Stimulated activated CD4-positive, alpha-beta T cell treated with anti-CD3 and anti-CD28 coated beads, Interleukin-15, amount 100 ng/mL, for 48 hours (primary cell): ENCODE measurements at places on chromosomes 11 and 22.

- DNase-seq, result no peak
Observed at GRCh38 chr11:1238767-1239595, 16.1 kb downstream of the MUC5B start.

DNA sequence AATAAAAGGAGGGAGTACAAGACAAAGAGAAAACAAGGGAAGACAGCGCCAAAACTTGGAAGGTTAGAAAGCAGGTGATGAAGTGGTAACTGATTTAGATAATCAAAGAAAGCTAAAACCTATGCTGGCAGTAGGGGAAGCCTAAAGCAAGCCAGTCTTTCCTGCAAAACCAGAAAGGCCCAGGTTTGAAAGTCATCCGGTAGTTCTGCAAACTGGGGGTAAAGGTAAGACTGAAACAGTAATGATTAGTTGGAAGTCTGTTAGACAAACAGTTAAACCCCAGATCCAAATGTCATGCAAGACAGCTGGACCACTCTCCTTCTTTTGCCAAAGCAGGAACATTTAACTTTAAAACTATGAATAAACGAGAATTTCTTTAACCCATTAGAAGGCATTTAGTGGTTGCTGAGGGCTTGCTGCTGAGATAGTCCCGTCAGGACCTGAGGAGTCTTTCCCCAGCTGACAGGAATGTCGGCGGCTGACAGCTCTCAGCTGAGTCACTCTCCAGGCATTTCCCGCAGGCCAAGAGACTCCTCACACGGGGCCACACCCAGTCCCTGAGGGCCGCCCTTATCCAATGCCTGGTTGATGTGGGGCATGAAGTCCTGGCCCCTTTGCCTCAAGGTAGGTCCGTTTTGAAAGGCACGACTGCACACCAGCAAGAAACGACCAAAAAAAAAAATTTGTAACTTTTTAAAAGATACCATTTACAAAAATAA lies 36.3 kb upstream of the CFAP300 start:
- no peak for DNase-seq

- DNase-seq, result no peak
Observed at GRCh38 chr11:17294033-17294432, 17.5 kb downstream of the NUCB2 start.

DNA sequence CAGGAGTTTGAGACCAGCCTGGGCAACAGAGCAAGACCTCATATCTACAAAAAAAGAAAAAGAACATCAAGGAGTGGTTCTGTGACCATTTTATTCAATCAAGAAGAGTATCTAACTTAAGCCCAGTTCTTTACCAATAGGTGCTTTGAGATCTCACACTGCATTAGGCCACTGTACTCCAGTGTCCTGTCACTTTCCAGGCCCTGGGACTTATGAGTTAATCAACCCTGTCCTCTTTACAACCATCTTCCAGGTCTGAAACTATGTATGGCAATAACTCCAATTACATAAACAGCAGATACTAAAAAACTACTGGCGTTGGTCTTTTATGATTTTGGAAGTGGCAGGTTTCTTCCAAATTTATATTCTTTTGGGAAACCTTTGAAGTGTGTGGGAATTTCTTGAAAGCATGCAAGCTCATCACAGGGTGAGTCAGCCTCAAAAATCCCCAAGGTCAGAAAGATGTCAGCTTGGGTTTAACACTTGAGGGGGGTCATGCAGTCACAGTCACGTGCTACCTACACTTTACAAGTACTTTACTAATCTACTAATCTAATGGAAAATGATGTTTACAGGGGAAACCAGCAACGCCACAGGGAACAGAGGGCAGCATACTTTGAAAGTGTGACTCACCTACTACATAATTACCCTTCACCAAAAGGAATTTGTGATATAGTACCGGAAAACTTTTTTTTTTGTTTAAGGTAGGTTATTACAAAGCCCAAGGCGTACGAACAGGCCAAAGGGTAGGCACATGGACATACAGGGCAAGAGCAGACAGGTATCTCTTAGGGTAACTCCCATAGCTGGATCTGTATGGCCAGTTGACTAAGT lies 15.6 kb downstream of the PISD start:
- DNase-seq, result no peak

DNA sequence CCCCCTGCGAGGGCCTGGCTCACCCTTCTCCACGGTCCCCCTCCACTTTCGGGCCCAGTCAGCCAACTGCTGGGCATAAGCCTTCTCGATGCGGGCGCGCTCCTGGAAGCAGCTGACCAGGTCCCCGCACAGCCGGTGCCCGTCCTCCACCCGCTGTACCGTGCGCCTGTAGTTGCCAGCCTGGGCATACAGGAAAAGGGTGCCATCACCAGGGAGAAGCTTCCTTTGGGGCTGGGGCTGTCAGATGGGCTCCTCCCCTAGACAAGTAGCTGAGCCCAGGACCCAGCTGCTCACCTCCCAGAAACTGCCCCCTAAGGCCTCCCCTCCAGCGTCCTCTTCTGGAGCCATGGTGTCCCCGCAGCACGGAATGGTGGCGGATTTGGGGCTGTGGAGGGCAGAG lies 3.9 kb downstream of the PACSIN3 start:
- no peak for DNase-seq

GRCh38 chr11:83011333-83012167 lies 60.1 kb downstream of the RAB30 start:
- DNase-seq, result no peak

DNA sequence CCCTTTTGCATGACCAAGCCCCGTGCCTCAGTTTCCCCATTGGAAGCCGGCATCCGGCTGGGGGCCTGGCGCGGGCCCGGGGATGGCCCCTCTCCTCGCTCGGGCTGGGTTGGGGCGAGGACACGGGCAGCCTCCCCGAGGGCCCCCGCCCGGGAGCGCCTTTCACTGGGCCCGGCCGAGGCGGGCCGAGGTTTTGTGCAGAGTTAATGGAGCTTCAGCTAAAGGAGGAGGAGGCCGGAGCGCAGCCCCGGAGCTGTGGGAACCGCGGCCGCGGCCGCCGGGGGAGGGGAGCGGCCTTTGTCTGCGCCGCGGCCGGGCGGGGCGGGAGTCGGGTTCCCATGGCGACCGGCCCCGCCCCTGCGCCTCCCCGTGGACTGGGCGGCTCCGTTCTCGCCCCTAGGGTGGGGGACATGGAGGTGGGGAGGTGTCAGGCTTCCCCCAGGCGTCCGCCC lies 1.4 kb upstream of the MAPK11 start:
- DNase-seq, result no peak

GRCh38 chr11:11735586-11735985 lies 106.2 kb upstream of the USP47 start:
- no peak for DNase-seq

DNA sequence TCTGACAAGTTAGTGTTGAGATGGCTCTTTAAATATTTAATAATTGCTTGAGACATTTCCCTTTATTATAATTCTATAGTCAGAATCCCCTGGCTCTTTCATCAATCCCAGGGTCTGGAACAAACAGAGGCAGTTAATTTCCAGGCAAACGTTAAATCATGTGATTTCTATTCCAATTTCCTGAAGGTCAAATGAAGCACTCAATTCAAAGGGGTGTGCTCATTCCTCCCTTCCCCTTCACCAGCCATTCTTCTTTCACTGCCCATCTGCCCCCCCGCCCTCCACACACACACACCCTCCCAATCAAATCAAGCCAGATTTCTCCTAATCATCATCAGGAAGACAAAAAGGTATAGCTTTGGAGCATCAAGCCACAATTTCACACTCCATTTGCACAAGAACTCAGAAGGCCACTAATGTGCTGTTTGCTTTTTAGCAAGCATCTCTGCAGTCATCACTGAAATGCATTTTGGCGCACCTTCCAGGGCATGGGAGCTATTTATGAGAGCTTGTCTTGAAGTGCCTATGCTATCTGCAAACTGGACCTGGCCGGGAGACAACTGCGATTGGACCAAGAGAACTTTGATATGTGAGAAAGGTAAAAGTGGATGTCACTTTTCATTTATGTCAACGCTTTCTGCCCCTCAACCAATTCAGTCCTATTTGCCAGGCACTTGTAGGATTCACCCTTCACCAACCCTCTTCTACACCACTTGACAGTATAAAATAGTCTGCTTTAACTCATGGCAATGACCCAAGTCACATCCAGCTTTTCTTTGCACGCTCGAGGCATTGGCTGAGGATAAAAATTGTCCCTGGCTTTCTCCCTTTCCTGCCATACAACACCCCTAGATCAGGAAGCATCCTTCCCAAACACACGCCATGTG lies 315.1 kb upstream of the API5 start:
- no peak for DNase-seq

DNA sequence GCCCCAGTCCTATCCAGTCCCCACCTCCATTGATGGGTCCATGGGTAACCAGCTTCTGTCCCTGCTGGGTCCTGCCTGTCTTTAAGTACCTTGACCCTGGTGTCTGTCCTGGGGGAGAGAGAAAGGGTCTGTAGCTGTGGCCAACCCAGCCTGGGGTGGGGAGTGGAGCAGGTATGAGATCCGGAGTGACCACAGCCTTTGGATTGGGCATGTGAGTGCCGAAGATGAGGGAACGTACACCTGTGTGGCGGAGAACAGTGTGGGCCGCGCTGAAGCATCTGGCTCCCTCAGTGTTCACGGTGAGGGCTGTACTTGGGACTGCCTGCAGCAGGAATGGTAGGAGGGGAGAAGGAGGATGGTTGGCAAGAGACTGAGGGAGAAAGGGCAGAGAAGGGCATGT lies 5.2 kb downstream of the ROBO3 start:
- no peak for DNase-seq

DNA sequence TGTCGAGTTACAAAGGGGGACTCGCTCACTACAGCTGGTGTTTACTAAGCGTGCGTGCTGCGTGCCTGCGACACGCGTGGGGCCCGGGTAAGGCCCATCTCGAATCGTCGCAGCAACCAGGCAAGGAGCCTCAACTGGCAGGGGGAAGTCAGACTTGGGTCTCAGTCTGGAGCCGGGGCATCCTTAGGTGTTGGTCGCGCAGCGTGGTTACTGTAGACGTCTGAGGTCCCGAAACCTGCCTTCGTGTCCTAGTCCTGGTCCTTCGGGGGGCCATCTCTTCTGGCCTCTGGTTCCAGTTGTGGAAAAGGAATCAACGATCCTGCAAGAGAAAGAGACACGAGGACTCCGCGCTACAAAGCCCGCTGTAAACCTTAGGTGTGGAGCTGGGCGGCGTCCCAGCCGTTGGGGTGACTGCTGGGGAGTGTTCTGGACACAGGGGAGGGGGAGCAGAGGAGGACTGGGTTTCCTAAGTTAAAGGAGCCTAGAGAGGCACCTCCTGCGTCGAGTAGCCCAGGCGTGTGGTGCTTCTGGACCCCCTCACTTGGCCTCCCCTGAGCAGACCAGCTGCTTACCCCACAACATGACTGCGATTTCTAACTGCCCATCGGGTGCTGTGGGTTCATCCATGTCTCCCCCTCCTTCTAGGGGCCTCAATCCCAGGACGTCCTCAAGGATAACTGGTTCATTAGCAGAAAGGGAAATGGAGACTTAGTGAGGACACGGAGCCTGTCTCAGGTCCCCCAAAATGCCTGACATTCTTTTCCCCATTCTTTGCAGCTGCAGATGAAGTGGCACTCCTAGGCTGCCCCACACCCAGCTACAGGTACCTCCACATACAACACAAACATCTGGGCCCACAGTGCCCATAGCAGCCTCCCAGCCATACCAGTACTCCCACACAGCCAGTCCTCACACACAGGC lies 4.9 kb upstream of the WNT11 start:
- DNase-seq, result no peak

GRCh38 chr11:13076961-13077360 lies 67.8 kb downstream of the RASSF10 start:
- DNase-seq, result no peak

DNA sequence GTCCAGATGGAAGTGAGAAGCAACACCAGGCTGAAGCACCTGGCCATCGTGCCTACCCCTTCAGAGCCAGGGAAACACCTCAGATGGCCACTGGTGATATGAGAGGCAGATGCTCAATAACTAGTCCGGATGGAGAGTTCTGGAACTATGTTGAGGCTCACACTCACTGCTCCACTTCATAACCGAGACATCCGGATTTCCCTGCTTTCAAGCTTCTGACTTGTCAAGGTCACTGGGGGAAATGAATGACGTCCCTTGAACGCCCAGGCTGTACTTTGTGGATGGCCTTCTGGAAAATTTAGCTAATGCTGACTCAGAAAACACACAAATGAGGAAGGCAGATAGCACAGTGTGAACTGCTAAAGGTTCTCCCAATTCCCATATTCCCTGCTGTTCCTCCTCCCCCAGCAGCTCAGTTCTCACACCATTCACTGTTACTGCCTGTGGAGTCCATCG lies at the start of gene LYVE1:
TSS of gene LYVE1 (minus strand) at position 180 of the 456 bp plus-strand sequence. CDS start at position 47, 133 bp downstream.
- DNase-seq, result no peak

DNA sequence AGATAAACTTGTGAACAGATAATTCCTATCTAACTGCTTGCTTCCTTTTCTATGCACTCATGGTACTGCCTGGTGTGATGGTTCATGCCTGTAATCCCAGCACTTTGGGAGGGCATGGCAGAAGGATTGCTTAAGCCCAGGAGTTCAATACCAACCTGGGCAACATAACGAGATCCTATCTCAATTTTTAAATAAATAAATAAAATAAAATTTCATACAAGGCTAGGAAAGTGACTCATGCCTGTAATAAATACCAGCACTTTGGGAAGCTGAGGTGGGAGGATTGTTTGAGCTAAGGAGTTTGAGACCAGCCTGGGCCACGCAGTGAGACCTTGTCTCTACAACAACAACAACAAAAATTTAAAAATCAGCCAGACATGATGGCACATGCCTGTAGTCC lies 166.6 kb downstream of the COMMD9 start:
- no peak for DNase-seq

- no peak for DNase-seq
Observed at GRCh38 chr11:79030448-79030847, 410.4 kb downstream of the TENM4 start.

GRCh38 chr11:17563961-17564686 lies 17.1 kb downstream of the OTOG start:
- no peak for DNase-seq

DNA sequence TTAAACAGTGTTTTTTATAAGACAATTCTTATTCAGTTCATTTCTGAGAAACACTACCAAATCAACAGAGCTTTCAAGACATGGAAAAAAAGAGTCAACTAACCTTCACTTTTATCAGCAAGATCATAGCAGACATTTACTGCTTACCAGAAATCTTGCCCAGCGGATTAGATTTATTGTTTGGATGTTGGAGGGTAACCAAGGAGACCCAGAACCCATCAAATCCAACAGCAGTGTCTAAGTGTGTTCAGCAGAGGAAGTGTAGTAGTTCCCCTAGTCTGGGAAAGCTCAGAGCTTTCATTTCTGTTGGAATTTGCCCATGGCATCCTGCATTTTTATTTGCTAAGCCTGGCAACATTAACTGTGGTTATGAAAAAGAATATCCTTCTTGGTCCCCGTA lies 2.4 kb upstream of the PGM2L1 start:
- no peak for DNase-seq

DNA sequence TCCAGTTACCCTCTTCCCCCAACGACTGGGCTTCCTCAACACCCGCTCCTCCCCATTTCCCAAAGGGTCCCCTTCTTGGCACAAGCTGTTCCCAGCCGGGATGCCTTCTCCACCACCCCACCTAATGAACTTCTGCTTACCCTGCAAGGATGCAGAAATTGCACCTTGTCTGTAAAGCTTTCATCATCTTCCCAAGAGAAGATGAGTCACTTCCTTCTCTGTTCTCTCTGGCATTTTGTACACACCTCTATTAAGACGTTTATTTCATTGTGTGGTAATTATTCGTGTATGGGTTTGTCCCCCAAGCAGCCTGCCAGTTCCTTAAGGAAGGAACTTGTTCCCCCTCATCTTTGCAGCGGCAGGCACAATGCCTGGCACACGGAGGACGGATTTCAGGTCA lies 351.1 kb downstream of the CADM1 start:
- no peak for DNase-seq

GRCh38 chr11:114959953-114960505 lies 281.7 kb downstream of the NXPE2 start:
- no peak for DNase-seq
